ENCODE measurements at places on chromosomes 13 and 19. TPM values are rescaled to one million over a fixed set of nuclear protein-coding genes. Genes with fewer than 3 reads are reported as not detected.

Gene FOXA3
- not detected for total RNA-seq

Gene USHBP1
- 34.0 TPM for total RNA-seq

Gene SLC15A1
- not detected for total RNA-seq

Gene MEIS3
- 0.13 TPM for total RNA-seq

Gene PEAK3
- total RNA-seq = not detected

Gene CCDC8
- total RNA-seq = 0.19 TPM

Gene IL4I1
- 4.0 TPM for total RNA-seq

Gene PTGER1
- total RNA-seq = 0.16 TPM

All from bladder microvascular endothelial cell (primary cell).